HS-27A (cell line): ENCODE measurements at places on chromosomes 16 and 17.

DNA sequence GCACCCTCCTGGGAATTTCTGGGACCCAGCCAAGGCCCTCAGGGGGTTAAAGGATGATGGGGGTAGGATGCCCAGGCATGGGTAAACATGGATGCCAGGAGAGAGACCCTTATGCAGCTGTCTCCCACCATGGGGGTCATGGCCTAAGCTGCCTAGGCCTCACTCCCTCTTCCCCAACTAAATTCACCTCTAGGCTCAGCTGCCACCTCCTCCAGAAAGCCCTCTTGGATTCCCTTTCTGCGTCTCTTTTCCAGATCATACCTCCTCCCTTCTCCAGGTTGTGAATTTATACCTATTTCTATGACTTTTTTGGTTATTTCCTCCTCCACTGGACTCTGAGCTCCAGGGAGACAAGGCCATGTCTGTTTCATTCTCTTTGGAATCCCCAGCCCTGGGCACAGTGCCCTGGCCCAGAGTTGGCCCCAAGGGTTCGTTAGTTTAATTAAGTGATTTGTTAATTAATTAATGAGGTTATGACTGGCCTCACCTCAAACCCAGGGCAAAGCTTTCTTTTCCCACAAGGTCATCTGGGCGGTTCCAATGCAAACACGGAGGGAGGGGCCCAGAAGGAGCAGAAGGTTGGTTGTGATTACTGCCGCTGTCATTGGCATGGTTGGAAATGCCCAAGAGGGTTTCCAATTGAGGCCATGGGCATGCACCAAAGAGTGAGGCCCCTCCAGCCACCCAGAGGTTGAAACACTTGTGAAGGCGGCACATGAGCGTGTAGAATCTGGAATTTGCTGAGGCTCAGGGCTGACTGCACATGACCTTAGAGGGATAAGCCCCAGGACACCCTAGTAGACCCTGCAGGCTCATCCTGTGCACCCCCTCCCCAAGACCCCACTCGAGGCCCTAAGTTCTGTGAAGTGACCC lies 6.9 kb upstream of the KRT17 start:
- no peak for DNase-seq

- DNase-seq, result no peak
Measured at GRCh38 chr17:17683710-17684365, 2.6 kb downstream of the RAI1 start.

DNA sequence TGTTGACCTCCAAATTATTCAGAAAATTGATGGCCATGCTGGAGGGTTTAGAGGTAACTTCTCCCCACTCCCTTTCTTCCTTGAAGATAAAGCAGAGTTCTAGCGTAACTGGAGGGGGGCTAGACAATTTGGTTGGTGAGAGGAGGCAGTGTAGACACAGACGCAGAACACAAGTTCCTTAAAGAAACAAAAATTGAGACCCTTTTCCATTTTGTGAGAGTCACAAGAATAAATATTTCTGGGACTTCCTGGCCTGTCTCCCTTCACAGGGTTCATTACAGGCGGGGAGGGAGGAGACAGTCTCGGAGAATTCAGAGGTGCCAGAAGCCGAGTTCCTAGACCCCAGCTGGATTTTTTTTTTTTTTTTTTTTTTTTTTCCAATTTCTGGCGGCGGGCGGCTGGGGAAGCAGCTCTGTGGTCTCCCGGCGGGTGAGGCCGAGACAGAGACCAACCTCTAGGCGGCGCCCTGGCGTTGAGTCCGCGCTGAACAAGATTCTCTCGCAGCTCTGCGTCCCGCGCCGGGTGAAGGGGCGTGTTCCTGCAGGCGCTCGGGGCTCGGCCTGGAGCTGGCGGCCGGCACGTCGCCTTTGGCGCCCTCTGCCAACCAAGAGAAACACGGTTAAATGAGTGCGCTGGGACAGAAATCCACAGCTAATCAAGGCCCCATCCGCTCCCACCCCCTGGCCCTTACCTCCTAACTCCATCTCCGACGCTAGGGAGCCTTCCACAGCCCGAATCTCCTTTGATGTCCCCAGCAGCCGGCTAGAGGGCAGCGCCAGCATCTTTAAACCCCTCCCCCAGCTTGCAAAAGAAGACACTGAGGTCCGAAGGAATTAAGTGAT lies 10.2 kb upstream of the HOXB9 start:
- no peak for DNase-seq

GRCh38 chr17:43940630-43941029 lies 1.6 kb downstream of the PPY start:
- no peak for DNase-seq

- DNase-seq, result no peak
Measured at GRCh38 chr17:32732900-32733299, 144.0 kb downstream of the MYO1D start.

DNA sequence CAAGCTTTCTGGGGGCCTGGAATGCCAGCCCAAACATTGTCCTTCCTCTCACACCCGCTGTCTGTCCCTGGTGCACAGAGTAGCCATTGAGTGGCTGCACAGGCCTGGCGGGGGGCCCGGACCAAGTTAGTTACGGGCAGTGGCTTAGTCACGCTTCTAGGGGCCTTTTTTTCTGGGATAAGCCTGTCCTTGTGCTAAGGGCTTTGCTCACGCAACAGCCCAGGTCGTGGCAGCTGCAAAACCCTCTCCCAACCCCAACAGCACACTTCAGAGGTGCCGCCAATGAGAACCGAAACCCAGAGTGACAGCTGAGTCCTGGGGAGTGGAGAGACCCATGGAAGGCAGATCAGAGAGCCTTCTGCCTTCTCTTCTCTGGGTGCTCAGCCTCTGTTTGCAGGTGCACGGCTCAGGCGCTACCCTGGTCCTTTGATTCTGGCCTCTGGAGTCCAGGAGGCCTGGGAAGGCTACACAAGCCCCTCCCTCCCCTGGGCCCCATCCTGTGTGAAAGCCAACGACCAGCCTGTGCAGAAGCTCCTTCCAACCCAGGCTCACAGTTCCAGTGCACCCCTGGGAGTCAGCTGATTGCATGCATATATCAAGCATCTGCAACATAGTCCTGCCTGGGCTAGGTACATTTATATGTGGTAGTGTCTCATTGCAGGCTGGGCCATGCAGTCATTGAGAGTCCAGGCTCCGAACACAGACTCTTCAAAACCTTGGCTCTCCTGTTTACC lies 9.1 kb downstream of the WSCD1 start:
- no peak for DNase-seq

GRCh38 chr17:82690786-82691489 lies 7.6 kb downstream of the RAB40B start:
- no peak for DNase-seq

GRCh38 chr16:84821728-84822689 lies 2.2 kb downstream of the CRISPLD2 start:
- DNase-seq, result no peak
